ENCODE measurements at places on chromosomes 3 and 15.

GRCh38 chr15:58475573-58476524, 44.1 kb downstream of the LIPC start:
- DNase-seq: no peak

- DNase-seq: no peak
These were observed 23.1 kb upstream of the MCCC1 start for GRCh38 chr3:183122257-183122932.

DNA sequence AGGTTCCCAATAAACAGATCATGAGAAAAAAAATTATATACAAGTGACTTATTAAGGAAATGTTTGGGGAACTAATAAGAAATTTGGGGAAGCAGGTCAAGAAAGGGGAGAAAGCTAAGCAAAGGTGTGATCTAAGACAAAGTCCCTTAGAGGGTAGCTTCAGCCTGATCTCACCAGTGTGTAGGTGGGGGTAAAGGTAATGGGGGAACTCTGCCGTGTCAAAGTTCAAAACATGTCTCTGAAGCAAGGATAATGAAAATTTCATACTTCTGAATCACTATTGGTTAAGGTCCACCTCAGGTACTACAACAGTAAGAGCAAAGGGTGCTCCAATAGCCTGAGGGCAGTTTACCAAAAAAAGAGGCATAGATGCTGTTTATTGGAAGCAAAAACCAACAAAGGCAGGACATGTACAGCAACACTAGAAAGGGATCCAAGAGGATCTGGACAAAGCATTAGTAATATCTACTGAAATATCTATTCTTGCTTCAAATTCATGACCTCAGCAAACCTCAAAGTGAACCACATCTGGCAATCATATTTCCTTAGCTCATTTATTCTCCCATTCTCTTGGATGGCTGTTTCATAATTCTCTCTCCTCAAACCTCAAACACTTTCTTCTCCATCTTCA, 6.9 kb downstream of the ACAD11 start:
- no peak for DNase-seq

DNA sequence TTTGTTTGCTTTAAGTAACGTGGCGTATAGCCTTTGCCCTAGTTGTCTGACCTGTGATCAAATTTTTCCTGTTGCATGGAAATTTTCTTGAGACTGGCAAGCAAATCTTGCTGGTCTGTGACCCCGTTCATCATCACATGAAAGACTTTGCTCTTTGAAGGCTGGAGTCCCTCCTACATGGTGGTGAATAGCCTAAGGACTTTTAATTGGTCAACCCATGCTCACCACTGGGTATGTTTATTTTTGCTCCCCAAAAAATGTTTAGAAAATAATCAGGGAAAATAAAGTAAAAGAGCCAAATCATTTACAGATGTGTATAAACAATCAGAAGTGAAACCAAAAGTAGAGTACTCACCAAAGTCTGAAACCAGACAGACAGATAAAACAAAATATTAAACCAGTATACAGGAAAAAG, 1075.3 kb upstream of the ALCAM start:
- no peak for DNase-seq

GRCh38 chr3:78183906-78184599, 1144.2 kb downstream of the ROBO2 start:
- no peak for DNase-seq

DNA sequence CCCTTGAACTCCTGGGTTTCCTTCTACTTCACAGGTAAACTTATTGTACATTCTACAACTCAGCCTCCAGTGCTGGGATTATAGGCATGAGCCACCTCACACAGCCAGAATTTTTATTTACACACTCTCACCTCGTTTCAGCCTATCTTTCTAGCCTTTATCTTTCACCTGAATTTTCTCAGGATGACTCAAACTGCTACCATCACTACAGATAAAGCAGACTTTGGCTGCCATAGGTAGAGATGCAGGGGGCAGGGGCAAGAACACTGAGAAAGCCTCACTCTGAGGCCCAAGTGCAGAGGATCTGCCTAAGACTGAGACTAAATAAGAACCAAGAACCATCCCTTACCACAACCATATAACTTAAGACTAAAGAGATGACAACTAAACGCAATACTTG, 59.0 kb downstream of the ETFA start:
- DNase-seq: no peak

DNA sequence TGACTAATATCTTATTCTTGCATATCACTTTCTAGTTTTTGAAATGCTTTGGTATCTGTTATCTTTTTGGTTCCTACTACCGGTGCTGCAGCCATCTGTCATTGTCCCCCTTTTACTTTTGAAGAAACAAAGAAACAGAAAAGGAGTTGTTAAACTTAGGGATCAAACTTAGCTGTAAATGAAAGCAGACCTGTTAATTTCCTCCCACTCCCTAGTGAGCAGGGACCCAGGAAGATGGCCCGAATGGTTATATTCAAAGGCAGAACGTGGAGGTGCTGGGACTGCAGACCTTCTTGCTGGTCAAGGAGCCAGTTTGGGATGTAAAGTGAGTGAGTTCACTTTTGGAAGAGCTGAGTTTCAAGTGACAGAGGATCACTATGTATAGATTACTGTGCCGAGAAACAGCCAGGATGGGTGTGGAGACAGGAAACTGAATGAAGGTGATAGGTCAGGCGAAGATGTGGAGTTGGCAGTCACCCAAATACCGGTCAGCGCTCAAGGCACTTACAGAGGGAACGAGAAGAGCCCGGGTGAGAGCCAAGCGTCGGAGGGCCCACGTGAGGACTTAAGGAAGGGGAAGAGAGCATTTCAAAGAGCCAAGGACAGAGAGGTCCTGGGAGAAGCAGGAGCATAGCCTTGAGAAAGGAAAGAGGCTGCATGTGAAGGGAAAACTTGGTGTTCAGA, 20.1 kb downstream of the KBTBD8 start:
- no peak for DNase-seq

GRCh38 chr3:30355622-30356021, 250.8 kb upstream of the TGFBR2 start:
- no peak for DNase-seq

DNA sequence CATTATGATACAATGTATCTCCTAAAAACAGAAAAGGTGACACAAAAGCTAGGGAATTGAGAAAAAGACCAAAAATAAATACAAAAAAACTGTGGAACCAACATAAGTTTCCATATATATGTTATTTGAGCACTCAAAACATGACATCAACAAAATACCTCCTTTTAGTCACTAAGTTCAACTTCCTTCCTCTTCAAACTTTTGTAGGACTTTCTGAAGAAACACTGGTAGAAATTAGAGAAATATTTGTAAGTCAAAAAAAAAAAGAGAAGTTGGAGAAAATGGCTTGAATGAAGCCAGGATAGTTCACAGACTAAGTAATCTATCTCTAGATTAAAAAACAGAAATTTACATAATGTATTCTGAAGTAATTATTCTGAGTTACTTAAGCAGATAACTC, 208.4 kb upstream of the ALCAM start:
- no peak for DNase-seq

- no peak for DNase-seq
These were observed 88.4 kb upstream of the GALNT15 start for GRCh38 chr3:16085884-16086608.

GRCh38 chr15:100020614-100021013, 287.4 kb upstream of the LYSMD4 start:
- no peak for DNase-seq

- no peak for DNase-seq
These were observed 18.8 kb downstream of the HEMK1 start for GRCh38 chr3:50587806-50588758.

DNA sequence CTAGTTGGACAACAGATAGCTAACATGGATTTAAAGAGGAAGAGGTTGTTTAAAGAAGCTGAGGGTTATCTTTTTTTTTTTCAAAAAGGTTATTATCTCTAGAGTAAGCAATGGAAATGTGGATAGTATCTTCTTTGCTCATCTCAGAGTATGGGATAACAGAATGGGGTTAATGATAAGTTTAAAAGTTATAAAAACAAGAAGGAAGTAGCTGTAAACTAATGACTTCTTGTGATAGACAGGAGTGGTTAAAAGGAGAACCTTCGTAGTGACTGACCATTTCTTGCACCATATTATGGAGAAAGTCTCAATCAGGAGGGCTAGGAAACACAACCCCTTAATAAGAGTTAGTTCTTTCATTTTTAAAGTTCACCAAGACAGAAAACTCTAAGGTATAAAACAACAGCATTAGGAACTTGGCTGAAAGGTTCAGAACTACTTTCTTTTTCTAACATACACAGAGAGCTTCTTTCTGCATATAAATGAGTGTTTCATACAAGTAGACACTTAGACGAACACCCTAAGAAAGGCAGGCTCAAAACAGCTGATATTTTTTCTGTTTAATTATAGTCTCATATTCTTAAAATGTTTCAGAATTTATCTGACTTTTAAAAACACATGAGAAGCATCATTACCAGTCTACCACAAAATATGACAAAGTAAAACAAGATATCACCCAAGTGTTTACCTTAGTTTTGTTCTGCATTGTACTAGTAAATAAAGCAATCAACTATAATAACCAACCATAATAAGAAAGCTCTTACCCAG, 140.0 kb downstream of the MEIS2 start:
- DNase-seq: no peak

DNA sequence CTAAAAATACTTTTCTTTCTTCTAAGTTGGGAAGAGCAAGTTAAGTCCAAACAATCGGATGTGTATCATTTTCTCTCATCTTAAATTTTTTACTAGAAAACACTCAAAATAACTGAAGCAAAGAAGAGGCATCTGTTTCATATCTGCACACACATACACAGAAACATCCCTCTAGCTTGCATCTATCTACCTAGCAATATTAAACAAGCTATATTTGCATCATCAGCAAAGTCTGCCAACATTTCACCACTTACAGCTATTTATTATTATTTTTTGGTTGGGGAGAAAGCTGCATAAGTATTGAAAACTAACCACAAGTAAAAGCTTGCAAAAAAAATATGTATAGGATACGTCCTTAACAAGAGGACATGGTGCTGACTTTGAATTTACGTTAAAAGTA, 1.9 kb downstream of the GOLIM4 start:
- DNase-seq: no peak

DNA sequence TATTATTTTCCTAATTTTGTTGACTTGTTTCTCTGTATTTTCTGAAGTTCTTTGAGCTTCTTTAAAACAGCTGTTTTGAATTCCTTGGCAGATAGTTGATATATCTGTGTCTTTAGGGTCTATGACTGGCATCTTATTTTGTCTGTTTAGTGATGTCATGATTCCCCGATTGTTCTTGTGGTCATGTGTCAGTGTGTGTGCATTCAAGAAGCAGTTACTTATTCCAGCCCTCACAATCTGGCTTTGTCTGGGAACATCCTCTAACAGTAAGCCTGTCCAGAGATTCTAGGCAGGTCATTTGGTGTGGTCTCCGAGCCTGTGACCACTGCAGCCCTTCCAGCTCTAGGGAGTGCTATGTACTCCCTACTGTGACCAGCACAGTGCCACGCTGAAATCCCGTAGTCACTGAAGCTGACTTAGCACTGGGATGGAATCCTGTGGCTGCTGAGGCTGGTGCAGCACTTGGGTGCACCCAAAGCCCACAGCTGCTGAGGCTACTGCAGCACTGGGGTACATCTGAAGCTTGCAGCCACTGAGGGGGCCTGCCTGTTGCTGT, 6.7 kb downstream of the LNP1 start:
- no peak for DNase-seq

GRCh38 chr15:73389971-73390544, 21.3 kb upstream of the HCN4 start:
- no peak for DNase-seq
